ENCODE measurements at places on chromosomes 13 and 19.

GRCh38 chr13:40026174-40026585, 370.7 kb downstream of the COG6 start:
- DNase-seq = peak; percentile 45

- DNase-seq = no peak
Observed at GRCh38 chr13:97256343-97256783, 34.2 kb downstream of the MBNL2 start.

GRCh38 chr19:7746903-7747884, at the start of gene CD209:
Gene CD209 (minus strand): TSS chr19:7747534. CDS start chr19:7747511, 23 bp downstream.
- DNase-seq = no peak

DNA sequence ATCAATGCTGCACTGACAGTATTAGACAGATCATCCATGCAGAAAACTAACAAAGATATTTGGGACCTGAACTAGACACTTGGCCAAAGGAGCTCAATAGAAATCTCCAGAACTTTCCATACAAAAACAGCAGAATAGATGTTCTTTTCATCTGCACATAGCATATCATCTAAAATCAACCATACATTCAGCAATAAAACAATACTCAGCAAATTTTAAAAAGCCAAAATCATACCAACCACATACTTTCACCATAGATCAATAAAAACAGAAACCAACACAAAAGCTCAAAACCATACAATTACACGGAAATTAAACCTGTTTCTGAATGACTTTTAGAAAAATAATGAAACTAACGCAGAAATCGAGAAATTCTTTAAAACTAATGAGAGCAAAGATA, 592.6 kb downstream of the SLITRK5 start:
- DNase-seq = no peak

- no peak for DNase-seq
Observed at GRCh38 chr13:30665638-30666037, 47.9 kb downstream of the USPL1 start.

DNA sequence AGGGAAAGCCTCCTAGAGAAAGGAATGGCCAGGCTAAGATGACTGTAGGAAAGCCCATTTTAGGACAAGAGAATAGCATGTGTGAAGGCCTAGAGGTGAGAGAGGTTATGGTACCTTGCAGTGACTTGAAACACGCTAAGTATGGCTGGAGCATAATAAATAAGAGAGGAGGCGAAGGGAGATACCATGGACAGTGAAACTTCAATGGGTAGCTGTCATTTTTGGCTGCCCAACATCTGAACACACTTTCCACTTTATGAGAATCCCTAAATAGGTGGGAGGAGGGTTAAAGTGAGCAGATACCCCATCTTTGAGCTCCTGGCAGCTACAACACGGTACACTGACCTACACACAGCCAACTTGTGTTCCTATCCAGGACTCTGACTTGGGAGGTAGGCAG, 8.0 kb upstream of the IFT88 start:
- DNase-seq = no peak

GRCh38 chr13:106517109-106517847, 18.2 kb downstream of the EFNB2 start:
- DNase-seq = no peak

DNA sequence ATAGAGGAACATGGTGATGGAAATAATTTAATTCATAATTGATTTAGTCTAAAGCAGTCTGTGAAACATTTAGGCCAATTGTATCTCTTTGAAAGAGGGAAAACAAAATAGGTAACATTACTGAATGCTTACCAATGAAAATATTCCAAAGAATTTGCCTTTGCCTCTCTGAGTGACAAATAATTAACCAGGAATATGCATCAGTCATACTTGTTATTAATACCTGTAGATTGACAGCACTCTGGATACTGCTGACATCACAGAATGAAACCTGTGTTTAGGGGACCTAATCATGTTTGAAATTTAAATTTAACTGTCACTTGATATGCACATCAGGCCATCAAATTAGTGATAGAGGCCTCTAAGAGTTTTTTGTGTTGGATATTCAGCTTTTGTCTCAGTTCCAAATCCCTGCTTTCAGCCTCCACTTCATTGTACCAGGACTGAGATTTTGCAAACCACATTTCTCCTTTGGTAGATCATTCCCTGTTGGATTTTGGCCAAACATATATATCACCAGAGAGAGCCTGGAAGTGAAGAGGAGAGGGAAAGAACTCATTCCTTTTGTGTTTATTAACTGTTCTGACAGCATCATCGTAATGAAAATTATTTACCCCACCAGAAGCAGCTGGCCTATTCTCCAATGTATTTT, 64.8 kb upstream of the KLHL1 start:
- no peak for DNase-seq

GRCh38 chr19:10230173-10230860, 814 bp downstream of the S1PR2 start:
- no peak for DNase-seq

DNA sequence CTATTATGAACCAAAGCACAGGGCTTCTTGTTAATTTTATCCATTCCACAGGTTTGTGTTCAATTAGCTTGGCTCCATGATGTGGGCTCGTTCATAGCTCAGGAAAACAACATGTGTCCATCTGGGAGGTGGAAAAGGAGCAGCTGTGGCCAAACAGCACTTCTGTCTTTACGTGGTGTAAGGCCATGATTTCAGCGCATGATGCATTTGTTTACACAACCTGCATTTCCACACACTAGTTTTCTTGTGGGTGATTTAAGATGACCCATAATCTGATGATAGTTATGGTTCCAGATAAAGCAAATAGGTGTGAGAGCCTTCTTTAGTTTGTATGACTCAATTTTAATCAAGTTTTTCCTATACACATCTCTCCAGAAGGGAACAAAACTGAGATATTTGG, 101.7 kb downstream of the TNFRSF19 start:
- DNase-seq = no peak

DNA sequence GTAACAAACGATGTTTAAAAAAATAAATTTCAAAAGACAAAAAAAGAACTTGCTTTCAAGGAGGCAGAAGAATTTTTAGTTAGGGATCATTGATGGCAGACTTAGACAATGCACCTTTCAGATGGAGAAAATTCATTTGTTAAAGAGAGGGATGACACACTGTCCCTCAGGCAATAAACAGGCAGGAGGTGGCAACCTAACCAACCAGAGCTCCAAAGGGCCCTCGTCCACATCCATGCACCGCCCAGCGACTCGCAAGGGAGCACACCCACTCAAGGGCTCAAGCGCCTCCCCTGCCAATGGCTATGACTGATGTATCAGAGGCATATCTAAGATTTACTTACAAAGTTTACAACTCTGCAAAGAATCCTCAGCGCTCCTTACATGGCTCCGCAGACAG, 81.9 kb downstream of the TUBGCP3 start:
- no peak for DNase-seq

DNA sequence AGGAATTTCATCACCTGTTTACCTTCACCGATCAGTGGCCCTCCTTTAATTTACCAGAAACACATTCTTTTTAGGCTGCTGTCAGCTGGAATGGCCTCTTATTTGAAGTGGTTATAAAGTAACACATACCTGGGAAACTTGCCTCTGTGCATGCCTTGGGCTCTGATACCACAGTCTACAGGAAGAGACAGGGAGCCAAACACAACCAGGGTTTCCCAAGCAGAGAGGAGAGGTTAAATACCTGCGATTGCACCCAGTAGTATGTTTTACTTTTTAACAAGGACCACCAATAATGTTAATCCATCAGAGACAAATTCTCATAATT, 444.0 kb upstream of the SGCG start:
- DNase-seq = no peak

DNA sequence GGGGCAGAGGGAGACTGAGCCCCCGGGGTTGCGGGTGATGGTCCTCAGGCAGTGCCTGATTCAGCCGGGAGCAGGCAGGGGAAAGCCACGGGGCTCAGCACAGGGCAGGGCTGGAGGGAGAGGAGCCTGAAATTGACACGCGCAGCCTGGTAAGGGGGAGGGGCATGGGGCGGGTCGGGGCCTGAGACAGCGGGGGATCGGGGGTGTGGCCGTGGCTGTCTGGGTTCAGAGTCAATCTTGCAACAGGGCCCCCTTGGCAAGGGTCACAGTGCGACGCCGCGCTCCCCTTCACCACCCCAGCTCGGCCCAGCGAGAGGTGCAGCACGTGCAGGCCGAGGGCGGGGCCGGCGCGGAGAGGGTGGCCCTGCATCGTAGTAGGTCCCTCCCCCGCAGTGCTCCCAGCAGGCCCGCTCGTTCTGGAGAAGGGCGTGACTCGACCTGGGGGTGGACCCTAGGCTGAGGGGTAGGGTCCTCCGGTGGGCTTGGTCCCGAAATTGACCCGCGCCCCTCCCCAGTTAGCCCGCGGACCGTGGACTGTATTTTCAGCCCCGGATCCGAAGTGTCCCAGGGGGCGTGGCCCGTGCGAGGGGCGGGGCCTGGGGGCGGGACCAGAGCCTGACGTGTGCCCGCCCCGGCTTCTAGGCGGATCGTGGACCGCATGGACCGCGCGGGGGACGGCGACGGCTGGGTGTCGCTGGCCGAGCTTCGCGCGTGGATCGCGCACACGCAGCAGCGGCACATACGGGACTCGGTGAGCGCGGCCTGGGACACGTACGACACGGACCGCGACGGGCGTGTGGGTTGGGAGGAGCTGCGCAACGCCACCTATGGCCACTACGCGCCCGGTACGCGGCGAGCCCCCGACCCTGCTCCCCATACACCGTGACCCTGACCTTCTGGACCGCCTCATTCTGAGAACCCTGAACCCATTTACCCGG, 6.0 kb downstream of the RCN3 start:
- peak; percentile 77 for DNase-seq

DNA sequence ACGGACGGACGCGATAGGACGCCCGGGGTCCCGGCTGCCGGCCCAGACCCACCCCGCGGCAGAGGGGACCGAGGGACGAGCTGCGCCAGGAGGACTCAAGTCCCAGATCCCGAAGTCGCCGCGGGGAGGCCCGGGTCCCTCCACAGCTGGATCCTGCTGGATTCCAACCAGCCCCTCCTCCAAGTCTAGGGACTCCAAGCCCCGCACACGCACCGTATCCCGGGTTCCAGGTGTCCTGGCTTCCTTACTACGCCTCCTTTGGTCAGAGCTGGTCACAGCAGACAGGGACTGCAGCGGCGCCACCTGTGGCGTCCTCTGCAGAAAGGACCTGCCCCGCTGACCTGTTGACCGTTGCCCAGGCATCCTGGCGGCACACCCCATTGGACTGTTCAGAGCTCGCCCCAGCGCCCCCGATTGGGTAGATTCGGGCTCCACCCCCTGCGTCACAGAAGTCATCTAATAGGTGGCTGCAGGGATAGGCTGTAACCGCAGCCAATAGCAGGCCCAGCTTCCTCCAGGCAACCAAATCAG, 29.0 kb upstream of the ZNF709 start:
- DNase-seq = no peak

DNA sequence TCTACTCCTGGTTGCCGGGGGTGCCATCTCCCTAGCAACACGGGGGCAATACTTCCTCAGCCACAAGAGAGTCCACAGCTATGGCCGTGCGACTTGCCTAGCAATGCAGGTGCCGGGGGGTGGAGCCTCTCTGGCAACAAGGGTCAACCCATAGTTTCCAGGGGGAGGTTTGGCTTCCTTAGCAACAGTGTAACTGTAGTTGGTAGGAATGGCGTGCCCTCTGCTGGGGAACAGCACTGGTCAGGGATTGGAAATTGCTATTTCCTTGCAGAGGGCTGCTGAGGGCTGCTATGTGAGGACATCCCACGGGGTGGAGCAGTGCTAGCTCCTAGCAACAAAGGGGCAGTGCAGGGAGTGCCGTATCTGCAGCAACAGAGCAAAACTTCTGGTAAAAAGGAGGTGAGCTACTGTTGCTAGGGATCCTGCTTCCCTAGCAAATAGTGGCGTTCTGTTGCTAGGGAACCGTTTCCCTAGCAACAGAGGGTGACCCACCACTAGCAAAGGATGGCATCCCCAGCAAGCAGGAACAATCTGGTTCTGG, 7.0 kb upstream of the TMC4 start:
- no peak for DNase-seq

- DNase-seq = peak; percentile 93
Observed at GRCh38 chr19:1618157-1619093, 13.2 kb upstream of the UQCR11 start.

GRCh38 chr13:23770428-23770827, 118.8 kb downstream of the MIPEP start:
- DNase-seq = no peak

DNA sequence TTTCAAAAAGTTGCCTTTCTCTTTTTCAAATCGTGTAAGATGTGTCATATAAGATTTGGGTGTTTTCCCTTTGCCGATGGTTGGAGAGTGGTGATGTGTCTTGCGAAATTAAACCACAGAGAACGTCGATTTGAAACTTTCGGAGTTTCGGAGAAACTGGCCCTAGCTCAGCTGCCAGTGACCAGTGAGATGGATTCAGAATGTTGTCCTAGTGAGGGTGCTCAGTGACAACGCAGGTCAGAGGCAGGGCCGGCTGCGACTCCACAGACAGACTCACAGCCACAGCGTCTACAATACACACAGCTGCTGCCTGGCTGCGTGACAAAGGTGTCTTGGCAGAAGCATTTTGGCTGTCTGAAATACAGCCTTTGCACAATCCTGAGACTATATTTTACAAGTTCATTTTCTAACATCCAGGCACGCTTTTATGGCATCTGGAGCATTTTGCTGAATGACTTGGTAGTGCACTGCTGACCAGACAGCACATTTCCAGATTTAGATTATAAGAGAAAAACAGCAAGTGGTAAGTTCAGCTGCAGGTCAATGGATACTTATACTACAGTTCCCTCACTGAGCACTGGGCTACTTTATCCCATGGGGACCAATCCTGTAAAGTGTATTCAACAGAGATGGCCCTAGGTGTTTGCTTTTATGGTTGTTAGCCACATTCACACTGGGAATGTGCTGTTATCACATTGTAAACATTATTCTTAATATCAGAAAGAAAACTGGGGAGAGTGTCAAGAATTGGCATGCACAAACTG, 207.5 kb downstream of the KCNRG start:
- DNase-seq = no peak

- DNase-seq = no peak
Observed at GRCh38 chr13:97889803-97890202, 63.7 kb upstream of the IPO5 start.

DNA sequence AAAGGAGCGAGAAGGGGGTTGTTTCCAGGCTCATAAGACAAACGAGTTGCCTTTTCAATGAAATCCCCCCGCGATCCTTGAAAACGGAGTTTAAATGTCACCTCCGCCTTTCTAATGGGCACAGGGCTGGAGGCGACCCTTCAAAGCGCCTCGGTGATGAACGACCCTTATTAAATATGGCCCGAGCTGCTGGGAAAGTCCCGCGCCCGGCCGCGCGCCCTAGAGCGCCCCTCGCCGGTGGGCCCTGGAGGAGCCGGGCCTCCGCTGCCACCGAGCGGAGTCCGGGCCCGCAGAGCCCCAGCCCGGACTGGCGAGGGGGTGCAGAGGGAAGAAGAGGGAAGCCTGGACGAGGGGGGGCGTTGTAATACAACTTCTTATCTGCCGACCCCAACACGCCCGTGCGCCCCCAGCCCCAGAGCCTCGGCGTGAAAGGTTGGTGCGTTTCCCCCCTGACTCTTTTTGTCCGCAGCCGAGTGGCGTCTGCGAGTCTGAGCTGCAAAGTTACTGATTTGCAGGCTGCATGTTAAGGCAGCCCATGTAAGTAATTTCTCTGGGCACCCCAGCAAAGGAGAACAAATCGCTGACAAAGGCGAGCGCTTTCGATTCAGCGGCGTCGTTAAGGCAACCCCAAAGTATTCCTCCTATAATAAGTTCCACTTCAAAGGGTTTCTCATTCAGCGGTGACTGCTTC, 11.9 kb downstream of the ZIC5 start:
- no peak for DNase-seq
